AG10803 (cell line): ENCODE measurements at places on chromosomes 4 and X.

- DNase-seq, result peak; percentile 1
Measured at GRCh38 chr4:167234316-167234881, at the start of gene SPOCK3. Gene SPOCK3, minus strand, starts transcription at chr4:167234494.

- no peak for DNase-seq
Measured at GRCh38 chrX:137550665-137551261, 15.2 kb upstream of the ZIC3 start.

DNA sequence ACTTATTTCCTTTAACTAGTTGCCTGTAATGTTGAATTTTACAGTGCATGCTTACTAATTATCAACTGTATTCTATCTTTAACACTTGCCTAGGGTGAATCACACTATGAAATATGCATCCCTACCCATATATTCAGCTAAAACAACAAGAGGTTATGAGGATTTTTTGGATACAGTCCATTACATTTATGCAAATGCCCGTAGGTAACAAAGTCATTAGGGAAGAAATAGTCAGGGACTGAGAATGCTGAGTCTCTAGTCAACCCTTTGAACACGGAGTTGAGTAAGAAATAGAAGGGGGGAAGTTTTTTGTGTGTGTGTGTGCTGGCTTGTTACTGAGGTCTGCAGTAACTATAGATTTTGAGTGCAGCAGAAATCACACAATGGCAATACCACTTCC is 26.1 kb upstream of the CBLL2 start:
- DNase-seq, result peak; percentile 52

DNA sequence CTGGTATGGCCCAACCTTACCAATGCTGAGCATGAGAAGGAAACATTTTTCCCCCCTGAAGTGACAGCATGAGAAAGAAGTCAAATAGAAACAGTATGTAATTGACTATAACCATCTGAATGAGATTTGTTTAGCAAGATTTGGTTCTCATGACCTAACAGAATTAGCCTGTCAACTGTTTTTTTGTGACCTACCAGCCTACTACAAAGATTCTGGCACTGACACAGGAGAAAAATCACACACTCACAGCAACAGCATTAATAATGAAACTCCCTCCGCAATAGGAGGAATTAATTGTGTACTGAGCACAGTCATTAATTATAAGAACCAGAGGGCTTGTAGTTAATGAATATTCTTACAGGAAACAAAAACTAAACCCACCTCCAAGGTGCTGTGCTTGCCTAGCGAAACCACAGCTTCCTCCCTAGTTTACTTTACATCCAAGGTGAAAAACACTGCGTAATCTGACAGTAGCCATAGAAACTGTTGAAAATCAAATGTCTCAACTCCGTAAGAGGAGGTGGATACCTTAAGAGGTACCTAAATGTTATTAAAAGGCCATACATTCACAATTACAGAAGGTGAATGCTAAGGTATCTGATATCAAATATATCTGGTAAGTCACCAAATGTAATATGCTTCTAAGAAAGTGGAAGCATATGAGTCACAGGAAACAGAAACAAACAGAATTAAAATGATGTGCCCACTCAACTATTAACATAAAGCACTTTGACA is 34.9 kb downstream of the MMRN1 start:
- DNase-seq, result no peak

GRCh38 chrX:15512401-15512965 is 11.9 kb downstream of the BMX start:
- DNase-seq, result no peak

DNA sequence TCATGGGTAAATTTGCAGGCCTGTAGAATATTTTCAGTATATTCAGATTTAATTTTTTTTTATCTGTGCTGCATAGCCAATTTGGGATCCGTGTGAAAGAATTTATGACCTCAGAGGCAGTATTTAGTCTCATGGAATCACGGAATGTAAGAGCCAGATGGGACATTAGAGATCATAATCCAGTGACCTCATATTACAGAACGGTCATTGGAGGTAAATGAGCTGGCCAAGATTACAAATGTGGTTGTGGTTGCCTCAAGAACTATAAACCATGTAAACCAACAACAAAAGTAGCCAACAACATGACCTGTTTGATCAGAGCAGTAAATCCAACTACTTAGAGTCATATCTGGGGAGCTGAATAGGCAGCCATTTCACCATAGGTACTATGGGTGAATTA is 71.6 kb downstream of the AMOT start:
- peak; percentile 84 for DNase-seq

DNA sequence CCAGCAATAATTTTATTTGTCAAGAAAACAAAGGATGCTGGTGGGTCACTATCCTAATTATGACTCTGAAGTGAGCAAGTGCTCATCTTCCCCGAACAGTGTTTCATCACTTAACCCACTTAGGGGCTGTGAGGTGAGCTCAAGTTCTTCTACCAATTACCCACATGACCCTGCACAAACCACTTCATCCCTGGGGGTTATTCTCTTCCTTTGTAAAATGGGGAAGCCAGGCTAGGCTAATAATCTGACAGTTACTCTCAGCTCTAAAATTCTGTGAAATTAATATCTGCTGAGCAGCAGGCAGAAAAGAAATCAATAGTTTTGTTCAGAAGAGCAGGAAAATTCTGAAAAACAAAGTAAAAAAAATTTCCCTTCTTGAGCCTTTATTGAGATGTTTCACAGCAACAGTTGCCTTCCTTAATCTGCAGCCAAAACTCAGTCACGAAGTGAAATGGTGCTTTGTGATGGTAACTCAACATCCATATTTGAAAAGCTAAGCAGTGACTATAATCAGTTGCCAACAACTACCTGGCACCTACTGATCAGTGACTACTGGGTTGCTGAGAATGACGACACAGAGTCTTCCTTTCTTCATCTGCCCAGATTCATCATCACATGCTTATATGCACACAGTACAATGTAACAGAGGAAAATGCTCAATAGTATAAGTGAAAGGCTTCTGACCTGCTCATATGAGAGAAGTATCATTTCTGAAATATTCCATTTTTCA is 24.1 kb downstream of the ATP8A1 start:
- DNase-seq, result no peak

DNA sequence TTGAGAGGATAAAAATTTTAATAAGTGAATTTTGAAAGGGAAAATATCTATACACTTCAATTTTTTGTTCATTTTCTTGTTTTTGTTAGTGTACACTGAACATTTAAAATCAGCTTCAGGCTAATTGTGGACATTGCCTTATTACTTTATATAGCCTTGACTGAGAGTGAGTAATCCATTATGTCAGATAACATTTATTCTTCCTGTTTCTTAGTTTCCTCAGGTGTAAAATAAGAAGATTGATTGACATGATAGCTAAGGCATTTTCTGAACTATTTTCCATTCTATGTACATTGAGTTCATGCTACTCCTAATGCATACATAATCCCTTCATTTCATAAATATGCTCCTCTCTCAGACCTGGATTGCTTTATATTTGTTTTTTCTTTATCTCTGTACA is 607.3 kb upstream of the AADAT start:
- no peak for DNase-seq

DNA sequence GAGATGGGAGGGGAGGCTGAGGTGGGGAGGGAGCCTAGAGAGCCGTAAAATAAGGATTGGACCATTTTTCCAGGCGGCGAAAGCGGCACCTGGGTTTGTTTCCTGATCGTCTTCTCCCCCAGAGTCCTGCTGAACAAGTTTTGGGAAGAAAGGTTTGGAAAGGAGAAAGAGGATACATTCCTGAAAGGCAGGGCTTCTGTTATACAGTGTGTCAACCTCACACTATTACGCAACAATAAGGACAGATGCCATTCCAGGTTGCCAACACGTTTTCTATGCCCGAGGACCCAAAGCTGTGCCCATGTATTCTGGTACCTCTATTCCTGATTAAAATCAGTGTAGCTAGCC is 658 bp downstream of the SCOC start:
- DNase-seq, result peak; percentile 17

DNA sequence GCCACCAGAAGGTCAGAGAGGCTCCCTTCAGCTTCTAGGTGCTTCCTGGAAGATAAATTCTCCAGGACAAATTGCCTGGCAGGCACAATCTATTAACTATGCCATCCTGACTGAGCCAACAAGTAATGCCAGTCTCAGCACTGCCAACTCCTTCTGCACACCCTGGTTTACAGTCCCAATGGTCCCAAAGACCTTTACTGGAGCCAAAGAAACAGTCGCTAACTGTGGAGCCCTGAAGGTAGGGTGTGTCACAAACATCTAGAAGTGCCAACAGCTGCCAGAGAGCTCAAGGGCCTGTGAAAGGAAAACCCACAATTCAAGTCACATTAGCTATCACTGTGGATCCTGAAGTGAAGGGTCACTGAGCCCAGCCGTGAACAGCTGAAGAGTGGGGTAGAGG is 34.9 kb upstream of the CITED1 start:
- no peak for DNase-seq

- DNase-seq, result no peak
Measured at GRCh38 chrX:122475306-122475705, 708.8 kb upstream of the GRIA3 start.

DNA sequence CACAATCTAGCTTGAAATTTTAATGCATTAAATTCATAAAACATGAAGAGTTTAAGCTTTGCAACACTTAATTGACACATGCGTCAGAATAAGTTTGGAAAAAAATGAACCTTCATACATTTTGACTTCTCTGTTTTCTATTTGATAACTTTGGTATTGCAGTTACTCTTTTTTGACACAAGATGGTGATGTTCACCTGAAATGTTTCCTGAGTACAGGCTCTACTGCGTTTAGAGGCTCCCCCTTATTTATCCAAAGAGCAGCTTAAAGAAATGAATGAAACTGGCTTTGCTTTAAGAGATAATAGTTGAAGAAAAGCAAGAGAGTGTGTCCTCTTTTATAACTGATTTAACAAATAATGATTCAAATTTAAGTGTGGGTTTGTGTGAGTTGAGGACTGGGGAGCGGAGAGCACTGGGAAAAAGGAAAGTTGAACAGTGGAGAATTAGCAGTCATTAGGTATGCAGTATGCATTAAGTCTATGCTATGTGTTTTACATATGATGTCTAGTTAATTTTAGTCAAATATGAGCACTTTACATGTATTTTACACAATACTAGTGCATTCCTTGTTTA is 180.6 kb upstream of the NUDT6 start:
- DNase-seq, result peak; percentile 61

GRCh38 chr4:56828784-56829535 is 7.5 kb upstream of the SPINK2 start:
- peak; percentile 29 for DNase-seq

DNA sequence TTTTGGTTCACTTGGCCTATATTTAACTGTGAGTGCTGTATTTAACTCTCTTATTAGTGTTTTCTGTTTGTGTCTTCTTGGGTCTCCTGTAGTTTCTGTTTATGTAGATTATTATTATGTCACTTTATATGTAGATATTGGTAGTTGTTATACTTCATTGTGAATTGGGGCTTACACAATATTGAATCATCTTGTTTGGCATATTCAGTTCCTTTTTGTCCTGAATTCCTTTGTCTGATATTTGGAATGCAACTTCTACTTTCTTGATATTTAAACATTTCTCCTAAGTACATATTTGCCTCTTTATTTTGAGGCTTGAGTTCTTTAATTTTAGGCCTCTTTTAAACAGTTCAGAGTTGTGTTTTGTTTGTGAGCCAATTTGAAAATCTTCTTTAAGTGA is 544.8 kb upstream of the ADGRL3 start:
- peak; percentile 13 for DNase-seq

DNA sequence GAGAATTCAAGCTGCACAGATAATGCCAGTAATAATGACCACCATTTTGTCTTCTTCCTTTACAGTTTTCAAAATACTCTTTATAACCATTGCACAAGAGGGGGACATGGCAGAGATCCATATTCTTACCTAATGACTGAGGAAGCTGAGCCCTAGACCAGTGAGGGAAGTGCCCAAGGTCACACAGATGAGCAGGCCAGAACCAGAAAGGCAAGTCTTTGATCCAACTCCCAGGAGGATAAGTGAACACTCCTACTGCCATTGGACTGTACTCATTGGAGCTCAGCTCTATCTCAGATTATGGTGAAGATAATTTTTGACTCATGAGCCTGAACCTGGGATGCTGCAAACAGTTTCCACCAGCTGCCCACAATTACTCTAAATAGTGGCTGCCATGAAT is 28.6 kb downstream of the AMER1 start:
- peak; percentile 9 for DNase-seq

GRCh38 chrX:79263550-79263949 is 103.6 kb downstream of the ITM2A start:
- no peak for DNase-seq

DNA sequence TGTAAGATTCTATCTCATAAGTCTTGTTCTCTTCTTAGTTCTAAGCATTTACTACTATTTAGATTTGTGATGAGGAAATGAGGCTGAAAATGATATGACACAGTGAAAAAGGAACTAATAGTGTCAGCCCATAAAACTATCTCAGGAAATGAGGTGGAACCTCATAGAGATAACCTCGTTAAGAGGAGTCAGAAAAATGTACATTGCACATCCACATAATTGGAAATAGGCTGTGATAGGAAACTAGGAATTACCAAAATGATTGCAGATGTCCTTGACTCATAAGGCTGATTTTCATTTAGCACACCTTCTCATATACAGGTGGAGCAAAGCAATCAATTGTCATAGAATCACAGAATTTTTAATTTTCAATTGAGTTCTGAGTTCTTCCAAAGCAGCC is 26.8 kb downstream of the ANXA10 start:
- no peak for DNase-seq

DNA sequence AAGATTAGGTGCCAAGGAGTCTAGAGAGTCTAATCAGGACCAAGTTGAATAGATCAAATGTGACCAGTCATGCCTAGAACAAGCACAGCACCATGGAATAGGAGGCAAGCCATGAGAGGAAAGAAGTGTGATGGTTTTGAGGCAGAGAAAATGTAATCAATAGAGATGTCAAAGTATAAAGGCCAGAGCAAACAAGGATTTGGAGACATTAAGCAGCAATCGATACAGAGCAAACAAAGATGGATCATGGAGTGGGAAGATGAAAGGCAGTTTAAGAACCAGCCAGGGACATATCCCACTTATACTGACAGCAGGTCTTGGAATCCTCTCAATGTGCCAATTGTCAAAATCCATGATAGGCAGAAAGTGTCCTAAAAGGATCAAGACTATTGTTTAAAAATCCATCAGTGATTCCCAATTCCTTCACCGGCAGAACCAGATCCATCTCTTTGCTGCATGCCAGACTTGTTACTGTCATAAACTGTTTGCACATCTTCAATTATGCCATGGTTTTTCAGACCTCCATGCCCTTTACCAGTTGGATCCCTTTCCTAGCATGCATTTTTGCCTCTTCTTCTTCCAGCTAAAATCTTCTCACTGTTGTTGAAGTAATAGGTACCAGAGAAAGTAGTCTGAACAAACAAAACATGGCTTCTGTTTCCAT is 520.7 kb upstream of the ARX start:
- DNase-seq, result no peak

GRCh38 chr4:7347981-7348380 is 86.7 kb downstream of the PSAPL1 start:
- DNase-seq, result peak; percentile 69

- DNase-seq, result no peak
Measured at GRCh38 chr4:41214825-41215146, 444 bp upstream of the APBB2 start.
